Upper lobe of right lung (tissue), 1 donor: ENCODE measurements at places on chromosomes 12 and 14.

DNA sequence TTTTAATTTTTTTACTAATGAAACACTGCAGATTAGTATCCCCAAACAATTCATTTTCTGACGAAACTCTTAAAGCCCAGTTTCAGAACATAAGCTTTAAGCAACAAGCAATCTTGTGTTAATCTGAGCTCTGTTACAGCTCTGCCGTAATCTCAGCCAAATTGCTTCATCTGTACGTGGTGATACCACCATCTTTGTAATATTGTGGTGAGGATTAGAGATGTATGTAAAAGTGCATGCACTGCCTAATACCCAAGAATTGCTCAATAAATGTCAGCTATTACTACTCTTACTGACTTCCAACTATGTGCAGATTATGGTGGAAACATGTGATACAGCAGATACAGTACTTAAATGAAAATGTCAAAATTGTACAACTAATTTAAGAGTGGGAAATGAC lies 1.8 kb downstream of the AKAP5 start:
- no peak for DNase-seq

- DNase-seq: no peak
These were observed 80.1 kb downstream of the DACT1 start for GRCh38 chr14:58717813-58718212.

DNA sequence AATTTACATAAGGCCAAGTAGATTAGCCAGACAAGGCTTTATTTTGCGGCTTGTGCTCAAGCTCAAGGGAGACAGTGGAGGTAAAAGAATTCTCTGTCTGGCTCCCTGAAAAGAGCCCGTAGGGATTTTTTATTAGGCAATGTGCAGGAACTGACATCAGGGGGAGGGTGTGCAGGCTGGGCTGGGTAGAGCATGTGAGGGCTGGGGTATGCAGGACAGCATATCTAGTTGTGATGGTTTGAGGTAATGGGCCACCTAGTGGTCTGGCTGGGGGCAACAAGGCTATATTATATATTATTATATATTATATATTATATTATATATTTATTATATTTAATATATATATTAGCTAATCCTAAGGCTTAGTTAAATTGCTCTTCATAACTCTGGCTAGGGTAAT lies 102.1 kb downstream of the TMEM117 start:
- DNase-seq: no peak

GRCh38 chr12:2283916-2284315 lies 231.1 kb downstream of the CACNA1C start:
- peak; percentile 63 for DNase-seq

- no peak for DNase-seq
These were observed 3.2 kb upstream of the VSIG10 start for GRCh38 chr12:118107011-118107410.

DNA sequence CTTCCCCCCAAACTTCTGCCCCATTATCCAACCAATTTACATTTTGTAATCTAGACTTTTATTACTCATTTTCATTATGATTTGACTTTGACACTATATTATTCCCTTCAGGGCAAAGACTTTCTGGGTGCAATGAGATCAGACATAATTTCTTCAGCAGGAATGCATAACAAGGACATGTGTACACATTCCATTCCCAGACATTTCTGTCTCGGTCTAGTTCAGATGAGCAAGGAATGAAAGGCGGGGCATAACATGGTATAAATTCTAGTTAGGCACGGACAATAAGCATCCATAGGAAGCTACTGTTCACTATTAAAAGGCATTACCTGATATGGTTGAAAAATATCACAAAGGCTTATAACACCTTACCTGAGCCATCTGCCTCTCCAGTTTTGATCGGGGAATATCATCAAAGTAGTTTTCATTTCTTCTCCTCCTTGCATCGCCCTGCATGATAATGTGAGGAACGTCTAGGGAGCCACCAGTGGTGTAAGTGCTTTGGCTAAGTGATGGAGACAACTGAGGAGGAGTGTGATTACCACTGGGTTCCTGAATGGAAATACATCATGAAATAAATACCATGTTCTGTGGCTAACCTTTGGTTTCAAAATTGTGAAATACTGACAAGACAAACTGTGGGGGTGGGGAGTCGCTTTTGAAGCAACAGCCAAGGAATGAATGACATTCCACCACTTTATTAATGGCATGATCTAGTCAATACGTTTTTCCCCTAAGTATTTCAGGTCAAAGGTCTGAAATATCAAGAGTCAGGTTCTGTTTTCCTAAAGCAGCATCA lies 183.9 kb downstream of the APAF1 start:
- no peak for DNase-seq

DNA sequence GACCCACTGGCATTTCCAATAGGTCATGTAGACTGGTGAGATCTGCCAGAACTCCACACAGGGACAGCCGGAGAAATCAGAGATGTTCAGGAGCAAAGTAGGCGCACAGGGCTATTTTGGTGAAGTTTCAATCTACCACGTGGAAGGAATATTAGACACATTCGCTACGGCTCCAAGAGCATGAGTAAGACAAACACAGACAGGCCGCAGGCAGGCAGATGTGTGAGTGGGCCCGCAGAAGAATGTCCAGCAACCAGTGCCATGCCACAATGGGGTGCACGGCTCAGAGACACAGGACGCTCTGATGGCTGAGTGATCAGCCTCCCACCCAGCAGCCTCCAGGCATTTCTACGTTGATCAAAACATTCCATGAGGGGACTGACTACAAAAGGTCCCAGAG lies 10.4 kb downstream of the SLC15A4 start:
- no peak for DNase-seq

- peak; percentile 57 for DNase-seq
These were observed 1.8 kb downstream of the KIF26A start for GRCh38 chr14:104140213-104140462.

DNA sequence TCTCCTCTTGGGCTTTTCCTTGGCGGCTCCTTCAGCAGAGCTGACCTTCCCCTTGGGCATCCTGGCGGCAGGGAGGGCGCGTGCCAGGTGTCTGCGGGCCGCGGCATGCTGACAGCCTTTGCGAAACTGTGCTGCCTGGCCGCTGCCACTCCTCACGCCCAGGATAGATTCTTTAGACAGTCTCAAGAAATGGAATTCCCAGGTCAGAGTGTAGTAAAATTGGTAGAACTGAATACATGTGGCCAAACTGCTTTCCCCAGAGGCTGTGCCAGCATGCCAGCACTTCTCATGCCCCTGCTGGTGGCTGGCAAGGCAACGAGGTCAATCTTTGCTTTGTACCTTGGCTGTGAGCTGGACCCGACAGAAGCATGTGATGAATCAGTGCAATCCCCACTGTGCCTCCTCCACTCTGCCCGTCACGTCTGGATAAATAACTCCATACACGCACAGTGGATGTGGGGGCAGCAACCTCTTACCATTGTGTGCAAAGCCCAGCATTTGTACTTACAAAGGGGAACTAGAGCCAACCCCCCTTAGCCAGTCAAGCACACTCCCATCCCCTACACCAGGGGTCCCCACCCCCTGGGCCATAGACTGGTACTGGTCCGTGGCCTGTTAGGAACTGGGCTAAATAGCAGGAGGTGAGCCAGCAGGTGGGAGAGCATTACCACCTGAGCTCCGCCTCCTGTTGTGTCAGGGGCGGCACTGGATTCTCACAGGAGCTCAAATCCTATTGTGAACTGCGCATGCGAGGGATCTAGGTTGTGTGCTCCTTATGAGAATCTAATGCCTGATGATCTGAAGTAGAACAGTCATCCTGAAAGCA lies 90.9 kb downstream of the ACTN1 start:
- no peak for DNase-seq

DNA sequence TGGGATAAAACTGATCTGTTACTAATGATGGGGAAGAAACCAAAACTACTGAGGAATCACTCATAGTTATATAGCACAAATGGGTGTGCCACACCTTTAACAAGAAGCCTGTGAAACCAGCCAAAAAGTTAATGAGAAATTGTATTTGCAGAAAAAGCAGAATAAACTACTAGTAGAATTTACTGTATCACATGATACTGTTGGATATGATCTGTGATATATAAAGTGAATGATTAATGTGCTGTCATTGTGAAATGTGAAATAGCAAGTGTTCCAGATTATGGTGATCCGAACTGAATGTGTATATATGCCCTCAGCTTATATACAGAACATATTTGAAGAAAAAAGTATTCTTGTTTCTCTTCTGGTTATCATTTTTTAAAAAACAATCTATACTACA lies 30.5 kb downstream of the VEZT start:
- DNase-seq: no peak

DNA sequence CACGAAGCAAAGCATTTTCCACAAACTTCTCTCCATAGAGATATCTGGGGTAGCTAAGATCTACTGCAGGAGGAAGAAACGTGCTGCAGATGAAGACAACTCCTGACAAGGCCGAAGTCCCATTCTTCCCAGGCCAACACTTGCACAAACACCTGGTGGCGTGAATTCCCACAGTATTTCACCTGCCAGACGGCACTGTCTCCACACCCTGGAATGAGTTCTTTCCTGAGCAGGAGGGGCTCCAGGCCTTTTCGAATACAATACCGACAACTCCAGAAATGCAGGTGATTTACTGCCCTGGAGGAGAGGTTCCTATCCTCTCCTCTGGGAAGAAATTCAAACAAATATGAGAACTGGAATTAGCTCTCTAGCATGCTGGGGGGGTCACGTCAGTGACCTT lies 179.9 kb downstream of the MON2 start:
- no peak for DNase-seq

DNA sequence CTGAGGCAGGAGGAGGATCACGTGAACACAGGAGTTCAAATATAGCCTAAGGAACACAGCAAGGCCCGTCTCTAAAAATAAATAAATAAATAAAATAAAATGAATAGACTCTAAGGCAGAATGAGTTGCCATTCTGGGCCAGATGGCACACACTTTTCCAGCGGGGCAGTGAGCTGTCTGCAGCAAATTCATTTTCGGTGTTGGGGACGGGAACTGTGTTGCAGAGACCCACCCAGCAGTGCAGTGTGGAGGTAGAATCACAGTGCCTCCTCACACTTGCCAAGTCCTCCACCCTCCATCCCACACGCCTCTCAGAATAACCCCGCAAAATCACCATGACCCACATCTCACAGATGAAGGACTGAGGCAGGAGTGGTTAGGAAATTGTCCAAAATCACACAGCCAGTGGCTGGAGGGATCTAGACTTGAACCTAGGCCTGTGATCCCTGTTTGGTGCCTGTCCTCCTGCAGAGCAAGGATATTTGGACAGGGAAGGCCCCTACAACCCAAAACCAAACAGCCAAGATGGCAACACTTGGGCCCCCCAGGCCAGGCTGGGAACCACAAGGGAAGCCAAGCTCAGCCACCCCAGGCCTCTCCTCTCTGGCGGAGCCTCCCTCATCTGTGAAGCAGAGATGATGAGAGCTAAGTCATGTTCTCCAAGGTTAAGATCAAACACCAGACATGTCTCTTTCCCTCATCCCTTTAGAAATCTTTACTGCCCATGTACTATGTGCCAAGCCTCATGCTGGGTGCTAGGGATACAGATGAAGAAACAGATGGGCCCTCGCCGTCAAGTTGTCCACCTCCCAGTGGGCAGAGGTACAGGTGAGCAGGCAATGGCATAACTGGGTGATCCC lies 152.7 kb downstream of the DPF3 start:
- DNase-seq: no peak

GRCh38 chr14:45103806-45104205 lies 19.9 kb downstream of the PRPF39 start:
- no peak for DNase-seq

GRCh38 chr14:93023802-93024434 lies 91.8 kb downstream of the ITPK1 start:
- DNase-seq: no peak
